ENCODE measurements at places on chromosomes 2 and 18.

DNA sequence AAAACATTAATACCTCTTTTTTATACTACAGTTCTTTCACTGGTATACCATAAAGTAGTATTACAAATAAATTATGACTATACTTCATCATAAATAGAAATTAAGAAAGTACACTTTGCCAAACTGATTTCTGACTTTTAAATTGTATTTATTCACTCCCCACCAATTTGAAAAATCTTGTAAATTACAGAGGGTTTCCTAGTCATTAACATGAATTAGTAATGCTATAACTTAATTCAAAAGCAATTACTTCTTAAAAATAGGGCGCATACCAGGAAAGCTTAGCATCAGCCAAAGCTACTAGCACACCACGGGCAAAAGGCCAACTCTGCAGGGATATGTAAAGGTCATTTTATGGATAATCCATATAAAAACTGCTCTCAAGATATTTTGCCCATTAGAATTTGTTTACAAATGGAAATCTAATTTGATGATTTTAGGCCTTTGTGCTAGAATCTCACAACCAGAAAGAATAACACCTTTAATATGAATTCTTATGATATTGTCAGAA is 142.3 kb downstream of the PIGN start:
- no peak for DNase-seq

DNA sequence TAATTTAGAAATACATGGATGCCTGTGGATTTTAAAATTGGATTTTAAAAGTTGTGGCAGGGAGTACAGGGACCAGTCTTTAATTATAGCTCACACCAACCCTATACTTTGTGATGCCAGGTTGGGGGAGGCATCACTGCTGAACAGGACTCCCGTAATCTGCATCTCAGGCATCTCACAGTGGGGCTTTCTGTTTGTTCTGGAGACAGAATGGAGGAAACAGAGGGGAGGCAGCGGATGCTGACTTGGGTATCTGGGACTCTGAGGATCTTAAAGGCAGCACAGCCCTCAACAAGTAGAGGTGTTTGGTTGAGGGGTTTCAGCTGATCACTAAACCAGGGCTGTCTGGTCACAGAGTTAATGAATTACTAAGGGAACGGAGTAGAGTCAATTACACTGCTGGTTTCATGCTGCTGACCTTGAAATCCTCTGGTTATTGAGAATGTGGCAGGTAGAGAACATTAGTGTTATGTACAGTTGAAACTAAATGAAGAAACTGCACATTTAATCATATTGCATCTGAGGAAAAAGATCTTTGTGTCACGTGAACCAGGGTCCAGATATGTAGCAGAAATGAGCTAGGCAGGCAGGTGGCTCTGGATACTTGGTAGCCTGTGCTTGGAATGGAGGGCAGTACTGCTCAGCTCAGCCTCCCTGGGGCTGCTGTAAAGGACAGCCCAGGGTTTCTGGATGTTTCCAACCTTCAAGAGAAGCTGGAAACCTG is 40.3 kb downstream of the FHOD3 start:
- no peak for DNase-seq

DNA sequence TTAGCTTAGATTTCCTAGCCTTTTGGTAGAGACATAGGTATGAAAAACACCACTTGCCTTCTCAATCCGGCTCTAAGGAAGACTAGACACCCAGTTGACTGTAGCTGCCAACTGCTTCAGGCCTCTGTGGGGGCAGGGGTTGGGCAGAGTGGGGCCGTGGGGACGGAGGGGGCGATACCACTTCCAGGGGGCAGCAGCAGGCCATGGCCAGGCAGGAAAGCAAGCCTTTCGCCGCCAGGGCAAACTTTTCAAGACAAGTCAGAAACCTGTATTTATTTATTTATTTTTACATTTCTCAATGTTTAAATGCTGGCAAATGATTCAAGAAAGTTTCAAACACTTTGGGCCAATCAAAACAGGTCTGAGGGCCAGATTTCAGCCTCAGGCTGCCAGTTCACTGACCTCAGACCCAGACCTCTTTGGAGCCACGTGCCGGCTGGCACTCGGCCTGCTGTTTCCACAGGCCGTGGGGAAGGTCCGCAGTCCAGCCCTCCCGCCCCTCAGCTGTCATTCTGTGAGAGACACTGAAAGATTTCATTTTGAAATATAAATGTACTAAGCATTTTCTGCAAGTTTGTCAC is 63.8 kb downstream of the MEX3C start:
- no peak for DNase-seq

- DNase-seq, result no peak
Observed at GRCh38 chr2:143877056-143877455, 642.9 kb downstream of the ZEB2 start.

GRCh38 chr2:193315428-193316091 is 1120.8 kb upstream of the TMEFF2 start:
- no peak for DNase-seq

DNA sequence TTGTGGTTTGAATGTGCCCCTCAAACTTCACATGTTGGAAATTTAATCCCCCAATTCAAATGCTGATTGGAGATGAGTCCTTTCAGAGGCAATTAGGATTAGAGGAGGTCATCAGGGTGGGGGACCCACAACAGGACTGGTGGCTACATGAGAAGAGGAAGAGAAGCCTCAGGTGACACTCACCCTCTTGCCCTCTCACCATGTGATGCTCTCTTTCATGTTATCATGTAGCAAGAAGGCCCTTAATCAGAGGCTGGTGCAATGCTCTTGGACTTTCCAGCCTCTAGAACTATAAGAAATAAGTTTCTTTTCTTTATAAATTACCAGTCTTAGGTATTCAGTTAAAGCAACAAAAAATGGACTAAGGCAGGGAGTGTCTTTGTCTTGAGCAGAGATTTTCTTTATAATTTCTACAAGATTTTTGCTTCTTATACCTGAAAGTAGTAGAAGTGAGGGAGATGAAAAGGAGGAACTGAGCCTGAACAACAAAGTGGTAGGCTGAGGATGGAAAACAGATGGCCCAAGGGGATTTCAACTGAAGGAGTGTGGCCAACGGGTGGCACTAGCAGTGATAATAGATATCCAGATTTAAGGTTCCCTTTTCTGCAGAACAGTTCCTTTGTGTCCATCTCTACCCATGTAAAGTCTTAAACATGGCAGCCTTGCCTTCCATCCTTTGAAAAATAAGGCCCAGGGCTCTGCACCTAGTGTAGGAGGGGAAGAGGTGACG is 49.2 kb upstream of the TGIF1 start:
- DNase-seq, result no peak

GRCh38 chr2:160614391-160614790 is 120.8 kb upstream of the RBMS1 start:
- no peak for DNase-seq

DNA sequence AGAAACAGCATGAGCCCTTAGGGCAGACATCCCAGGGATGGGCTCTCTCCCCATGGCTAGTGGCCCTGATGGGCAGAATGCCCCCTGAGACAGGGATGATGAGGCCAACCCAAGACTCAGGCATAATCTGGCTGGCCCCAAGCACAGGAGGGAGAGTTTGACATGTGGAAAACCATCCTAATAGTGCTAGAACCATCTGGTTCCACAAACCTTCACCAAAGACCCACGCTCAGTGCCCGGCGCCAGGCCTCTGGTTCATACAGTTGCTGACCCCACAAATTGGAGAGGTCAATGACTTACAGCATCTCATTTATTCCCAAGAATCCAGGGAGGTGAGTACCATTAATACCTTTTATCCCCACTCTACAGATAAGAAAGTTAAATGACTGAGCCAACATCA is 95.5 kb downstream of the TNS1 start:
- DNase-seq, result no peak

DNA sequence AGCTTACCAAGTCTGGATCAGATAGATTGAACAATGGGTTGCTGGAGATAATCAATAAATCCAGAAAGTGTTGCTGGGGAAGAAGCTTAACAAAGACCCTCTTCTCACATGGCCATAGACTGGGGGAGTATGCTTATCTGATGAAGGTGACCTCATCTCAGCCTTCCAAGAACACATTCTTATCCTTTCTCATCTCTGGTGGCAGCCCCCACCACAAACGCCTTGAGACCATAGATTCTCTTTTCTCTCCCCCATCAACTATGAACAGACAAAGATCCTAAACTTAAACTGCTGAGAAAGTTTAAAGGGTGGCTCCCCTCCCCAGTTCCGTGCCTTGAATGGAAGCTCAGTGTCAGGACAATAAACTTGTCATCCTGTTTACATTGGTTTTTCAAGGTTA is 428.7 kb upstream of the TRIB2 start:
- no peak for DNase-seq
